ENCODE measurements at places on chromosomes 5 and 9.

DNA sequence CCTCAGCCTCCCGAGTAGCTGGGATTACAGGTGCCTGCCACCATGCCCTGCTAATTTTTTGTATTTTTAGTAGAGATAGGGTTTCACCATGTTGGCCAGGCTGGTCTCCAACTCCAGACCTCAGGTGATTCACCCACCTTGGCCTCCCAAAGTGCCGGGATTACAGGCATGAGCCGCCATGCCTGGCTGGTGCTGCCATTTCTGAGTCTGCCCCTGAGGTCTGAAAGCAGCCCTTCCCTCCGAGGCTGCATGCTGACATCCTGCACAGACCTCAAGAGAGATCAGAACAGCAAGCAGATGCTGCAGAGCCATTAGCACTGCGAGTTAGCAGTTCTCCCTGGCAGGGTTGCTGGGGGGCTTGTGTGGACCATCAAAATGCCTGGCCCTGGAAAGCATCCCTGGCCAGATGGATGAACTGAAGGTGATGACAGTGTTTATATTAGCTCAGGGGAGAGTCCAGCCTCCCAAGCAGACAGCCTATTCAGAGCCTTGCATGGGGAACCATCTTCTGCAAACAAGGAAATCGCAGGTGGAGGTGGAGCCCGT, 176.5 kb upstream of the PANK3 start:
- DNase-seq = no peak

- no peak for DNase-seq
Observed at GRCh38 chr5:147170603-147171002, 64.2 kb upstream of the STK32A start.

DNA sequence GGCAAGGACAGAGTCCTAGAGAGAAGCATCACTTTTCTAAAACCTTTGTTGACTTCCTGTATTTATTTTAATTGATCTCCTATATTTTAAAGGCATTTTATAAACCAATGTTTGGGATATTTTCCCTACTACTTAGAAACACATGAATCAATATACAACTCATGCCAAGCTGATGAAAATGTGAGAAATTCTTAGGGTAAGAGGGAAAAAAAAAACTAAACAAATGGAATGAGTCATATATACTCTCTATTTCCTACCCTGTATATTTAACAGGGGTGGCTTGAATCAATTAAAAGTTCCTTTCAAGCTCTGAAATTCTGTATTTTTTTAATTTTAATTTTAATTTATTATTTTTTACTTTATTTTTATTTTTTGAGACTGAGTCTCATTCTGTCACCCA, 19.6 kb downstream of the BAAT start:
- no peak for DNase-seq

GRCh38 chr9:98995059-98995671, 51.5 kb downstream of the COL15A1 start:
- DNase-seq = no peak

- no peak for DNase-seq
Observed at GRCh38 chr5:152462021-152462721, 57.1 kb upstream of the NMUR2 start.

- DNase-seq = no peak
Observed at GRCh38 chr5:177434942-177435738, 8.7 kb downstream of the GRK6 start.

GRCh38 chr9:88464851-88465250, 70.1 kb upstream of the NXNL2 start:
- no peak for DNase-seq

DNA sequence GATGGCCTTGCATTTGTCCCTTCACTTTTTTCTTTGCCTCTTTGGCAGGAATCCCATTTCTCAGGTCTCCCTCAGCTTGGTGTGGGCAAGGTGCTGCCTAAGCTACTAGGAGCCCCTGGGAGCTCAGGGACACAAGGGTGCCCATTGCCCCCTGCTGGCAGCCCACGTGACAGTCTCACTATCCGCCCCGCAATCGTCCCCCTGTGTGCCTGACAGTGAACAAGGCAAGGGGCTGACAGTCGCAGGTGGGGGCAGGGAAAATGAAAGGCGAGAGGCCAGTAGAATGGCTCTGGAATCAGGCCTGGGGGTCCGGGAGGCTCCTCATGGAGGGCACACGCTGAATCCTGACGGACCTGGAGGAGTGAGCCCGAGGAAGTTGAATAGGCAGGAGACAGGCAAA, 2.0 kb upstream of the PCDH12 start:
- DNase-seq = no peak

DNA sequence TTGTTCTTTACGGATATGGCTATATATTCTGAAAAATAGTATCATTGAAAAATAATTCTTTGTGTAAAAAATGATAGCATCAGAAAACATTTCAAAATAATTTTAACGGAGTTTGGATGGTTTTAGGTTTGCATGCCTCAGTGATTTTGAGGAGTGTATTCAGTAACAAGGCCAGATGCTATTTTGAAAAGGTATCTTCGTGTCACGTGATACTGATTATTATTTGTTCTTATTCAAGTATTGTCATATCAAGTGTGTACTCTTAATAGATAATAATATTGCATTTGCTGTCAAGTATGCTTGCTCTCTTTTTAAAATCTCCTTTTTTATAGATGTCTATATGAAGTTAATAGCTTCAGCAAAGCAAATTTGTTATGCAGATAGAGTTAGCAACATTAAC, 313.1 kb upstream of the PTPRD start:
- DNase-seq = no peak

DNA sequence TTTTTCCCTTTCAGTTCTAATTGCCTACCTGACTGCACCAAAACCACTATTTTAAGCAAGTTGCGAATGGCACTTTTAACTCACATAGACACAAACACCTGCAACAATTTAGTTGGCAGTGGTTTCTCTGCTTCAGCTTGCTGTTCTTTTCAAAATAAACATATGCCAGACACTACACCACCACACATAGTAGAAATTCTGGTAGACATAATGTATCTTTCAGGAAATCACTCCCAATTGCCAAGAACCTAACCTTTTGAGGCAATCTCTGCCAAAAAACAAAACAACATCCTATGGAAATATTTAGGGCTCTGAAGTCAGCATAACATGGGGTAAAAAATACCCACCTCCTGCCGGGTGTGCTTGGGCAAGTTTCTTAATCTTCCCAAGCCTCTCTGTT, 27.7 kb downstream of the GLIS3 start:
- peak; percentile 32 for DNase-seq

GRCh38 chr9:69273161-69273560, 51.9 kb upstream of the ENTREP1 start:
- DNase-seq = no peak

DNA sequence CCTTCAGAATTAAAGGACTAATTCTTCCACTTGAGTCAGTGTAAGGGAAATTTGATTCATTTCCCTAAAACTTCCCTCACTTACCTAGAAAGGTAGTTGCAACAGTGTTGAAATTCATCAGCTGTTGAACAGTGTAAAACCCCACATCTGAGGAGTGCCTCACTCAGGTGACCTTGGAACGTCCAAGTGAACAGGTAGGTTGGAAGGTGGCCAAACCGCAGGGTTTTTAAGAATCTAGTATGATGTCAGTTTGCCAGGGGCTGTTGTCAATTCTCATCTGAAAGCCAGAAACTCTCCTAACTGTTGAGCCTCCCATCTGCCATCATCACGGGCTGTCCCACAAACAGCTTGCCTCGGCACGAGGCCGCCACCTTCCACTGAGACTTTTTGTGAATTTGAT, 105.7 kb downstream of the TMEM174 start:
- no peak for DNase-seq

DNA sequence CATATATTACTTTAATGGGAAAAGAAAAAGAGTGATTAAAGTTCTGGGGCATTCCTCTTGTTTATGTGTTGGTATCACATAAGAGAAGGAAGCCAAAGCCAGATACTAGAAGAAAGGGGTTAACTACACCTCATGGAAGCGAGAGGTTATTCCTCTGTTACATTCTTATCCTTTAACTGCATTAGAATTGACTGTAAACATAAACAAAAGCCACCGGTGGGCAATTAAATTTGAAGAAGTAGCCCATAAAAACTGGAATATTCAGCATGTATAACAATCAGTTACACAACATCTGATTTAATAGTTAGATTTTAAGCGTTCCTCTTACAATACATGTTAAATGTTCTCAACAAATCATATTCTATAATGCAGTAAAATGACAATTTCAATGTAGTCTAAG, 18.8 kb downstream of the POU5F2 start:
- DNase-seq = no peak

DNA sequence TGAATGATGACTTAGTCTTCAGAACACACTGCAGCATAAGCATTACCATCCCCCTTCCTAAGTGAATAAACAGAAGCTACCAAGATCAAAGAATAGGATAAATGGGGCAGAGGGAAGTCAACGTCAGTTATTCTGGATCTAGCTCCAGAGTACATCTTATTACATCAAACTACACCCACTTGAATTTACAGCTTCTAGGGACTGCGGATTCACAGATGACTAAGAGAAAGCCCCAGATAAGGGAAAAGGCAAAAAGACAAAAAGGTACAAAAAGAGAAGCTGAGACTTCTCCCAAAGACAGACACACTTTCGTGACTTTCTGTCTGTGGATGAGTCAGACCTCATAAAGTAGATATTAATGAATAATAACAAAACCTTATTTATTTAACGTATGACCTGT, 457.9 kb upstream of the BRINP1 start:
- DNase-seq = no peak

- DNase-seq = no peak
Observed at GRCh38 chr9:89531766-89532165, 33.9 kb upstream of the SEMA4D start.

GRCh38 chr5:77928776-77929300, 152.7 kb upstream of the TBCA start:
- no peak for DNase-seq

DNA sequence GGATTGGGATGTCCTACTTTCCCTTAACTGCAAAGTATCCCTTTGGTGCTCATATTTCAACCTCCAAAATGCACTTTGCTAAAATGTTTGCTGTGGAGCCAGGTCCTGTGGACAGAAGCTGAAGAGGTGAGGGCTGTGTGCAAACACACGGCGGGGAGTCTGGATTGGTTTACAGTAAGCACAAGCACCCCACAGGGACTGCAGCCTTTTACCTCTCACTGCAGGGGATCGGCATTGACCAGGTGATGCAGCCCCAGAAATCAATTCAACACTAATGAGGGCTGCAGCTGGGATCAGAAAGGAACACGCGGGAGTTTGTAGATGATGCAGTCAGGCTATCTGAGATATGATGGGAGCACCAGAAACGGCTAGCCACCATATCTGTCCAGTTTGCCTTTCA, 450.9 kb downstream of the CCDC171 start:
- DNase-seq = no peak

DNA sequence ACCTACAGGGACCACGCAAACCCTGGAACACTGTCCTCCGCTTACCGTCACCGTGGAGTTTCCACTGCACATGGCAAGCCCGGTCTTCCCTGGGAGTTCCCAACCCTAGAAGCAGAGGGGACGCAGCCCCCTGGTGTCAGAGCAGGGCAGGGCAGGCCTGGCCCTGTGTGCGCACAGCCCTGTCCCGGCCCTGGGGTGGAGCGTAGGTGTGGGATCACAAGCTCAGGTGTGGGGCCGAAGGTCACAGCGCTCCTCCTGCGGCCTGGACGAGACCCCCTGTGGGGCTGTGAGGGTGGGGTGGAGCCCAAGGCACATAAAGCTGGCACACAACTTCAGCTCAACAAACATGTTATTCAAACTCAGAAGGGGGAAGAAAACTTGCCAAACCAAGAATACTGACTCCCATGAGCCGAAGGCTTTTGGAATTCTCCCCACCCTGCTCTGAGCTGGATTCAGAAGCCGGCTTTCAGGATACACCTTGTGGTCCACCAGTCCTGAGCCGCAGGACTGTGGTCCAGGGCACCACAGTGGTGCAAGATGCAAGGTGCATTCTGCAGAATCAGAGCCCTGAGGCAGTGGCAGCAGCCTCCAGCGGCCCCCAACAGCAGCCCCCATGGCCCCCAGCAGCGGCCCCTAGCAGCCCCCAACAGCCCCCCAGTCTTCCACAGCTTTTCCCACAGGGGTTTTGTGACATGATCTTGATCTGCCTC, 11.8 kb upstream of the EXOC3 start:
- DNase-seq = no peak

GRCh38 chr5:146633323-146633764, 117.4 kb upstream of the GPR151 start:
- DNase-seq = no peak

- no peak for DNase-seq
Observed at GRCh38 chr9:14131356-14132088, 182.4 kb downstream of the NFIB start.

DNA sequence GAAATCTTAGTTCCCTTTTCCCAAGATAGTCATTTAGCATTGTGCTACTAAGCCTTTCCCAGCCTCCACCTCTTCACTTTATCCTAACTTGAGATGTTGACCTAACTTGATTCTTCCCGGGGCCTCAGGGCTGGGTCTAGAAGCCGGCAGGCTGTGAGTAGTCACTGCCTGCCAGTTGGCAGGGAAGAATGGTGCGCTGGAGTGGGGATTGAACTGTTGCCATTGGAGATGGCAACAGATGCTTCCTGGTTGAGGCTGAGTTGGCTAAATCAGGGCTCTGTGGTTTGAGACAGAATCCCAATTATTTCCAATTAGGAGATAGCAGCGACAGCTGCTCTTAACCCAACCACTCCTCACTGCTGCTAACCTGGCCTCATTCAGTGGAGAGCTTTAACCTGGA, 343.1 kb downstream of the BRINP1 start:
- no peak for DNase-seq

DNA sequence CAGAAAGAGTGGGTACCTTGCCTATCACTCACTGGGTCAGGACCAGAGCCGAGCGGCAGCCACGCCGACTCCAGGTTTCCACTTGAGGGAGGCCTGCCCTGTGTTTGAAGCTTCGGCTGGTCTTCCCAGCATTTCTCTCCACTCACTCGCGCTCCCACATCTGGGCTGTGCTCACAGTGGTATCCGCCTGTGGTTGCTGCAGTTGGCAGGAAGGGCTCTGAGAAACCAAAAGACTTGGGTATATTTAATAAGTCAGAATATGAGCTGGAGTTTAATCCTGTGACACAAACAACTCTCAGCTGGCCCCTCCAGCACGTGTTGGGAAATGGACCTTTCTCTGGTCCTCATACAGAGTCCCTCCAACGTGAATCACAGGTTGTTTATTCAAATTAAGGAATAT, 70.9 kb downstream of the SPRY4 start:
- DNase-seq = no peak

Data from brain pericyte (primary cell).